ENCODE measurements at places on chromosomes 11 and 22.

DNA sequence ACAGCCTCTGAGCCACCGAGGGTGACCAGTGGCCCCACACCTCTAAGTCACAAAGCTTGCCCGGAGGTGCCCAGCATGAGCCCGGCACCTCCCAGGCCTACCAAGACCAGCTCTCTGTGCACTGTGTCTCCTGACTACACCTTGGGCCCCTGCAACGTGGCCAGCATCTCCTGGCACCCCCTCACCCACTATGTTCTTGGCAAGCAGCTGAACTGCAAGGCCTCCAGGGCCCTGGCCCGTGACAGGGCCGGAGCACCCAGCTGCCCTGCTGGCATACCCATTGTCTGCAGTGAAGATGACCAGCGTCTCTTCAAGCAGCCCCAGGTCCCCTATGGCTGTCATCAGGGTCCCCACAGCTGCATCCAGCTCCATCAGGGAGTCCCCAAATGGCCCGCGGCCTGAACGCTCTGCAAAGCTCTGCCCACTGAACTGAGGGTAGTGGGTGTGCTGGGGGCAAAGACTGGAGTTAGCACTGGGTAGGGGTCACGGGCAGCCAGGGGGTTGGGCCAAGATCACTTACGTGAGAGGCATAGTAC, 1.6 kb downstream of the ARSA start:
- no peak for DNase-seq

- DNase-seq = no peak
These were observed 94.8 kb upstream of the SORL1-AS1 start for GRCh38 chr11:121547574-121547973.

DNA sequence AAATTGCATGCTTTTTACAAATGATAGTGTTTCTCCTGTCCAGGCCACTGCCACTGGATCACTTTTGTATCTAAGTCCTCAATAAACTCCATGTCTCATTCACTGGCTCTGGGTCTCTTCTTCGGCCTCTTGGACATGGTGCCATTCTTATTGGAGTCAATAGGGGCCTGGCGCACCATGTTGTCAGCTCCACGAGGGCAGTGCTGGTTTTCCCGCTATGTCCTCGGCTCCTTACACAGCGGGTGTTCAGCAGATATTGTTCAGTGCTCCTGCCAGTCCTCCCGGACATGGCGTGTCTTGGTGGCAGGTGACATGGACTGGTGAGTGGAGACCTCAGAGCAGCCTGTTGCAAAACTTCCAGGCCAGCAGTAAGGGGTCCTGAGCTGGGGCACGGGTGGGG, 3.6 kb upstream of the FAM118A start:
- no peak for DNase-seq

DNA sequence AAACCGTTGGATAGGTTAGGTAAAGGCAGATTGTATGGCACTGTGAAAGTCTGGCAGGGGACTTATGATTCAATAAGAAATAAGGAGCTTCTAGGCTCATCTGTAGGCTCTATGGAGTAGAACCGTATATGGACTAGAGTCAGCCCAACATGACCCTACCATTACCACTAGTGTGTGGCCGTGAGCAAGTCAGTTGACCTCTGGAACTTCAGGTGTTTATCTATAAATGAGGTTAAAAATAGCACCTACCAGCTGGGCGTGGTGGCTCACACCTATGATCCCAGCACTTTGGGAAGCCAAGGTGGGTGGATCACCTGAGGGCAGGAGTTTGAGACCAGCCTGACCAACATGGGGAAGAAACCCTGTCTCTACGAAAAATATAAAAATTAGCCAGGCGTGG, 4.4 kb downstream of the HINFP start:
- DNase-seq = no peak

- DNase-seq = no peak
These were observed 37.2 kb downstream of the SLC35F2 start for GRCh38 chr11:107821199-107821927.

- DNase-seq = no peak
These were observed 183.9 kb downstream of the EFCAB6 start for GRCh38 chr22:43628250-43628649.

DNA sequence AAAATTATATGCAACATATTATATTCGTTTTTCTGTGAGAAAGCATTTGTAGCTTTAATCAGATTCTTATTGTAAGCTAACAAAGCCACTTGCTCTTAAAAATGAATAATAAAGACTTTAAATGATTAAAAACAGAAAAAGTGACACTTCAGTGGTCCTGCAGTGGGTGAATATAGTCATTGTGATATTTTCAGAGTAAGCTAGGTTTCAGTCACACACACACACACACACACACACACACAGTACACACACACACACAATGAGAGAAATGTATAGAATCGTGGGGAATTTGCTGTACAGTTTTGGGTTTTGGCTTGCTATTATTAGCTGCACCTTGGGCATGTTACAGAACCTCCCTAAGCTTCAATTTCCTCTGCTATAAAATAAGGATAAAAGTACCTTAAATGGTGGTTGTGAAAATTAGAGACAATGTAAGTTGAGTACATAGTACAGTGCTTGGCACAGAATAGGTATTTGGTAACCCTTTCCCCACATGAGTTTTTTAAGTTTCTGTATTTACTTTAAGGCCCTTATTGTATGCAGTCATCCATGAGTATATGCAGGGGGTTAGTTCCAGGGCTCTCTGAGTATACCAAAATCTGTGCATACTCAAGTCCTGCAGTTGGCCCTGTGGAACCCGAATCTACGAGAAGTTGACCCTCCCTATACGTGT, 39.8 kb downstream of the CSTPP1 start:
- no peak for DNase-seq

DNA sequence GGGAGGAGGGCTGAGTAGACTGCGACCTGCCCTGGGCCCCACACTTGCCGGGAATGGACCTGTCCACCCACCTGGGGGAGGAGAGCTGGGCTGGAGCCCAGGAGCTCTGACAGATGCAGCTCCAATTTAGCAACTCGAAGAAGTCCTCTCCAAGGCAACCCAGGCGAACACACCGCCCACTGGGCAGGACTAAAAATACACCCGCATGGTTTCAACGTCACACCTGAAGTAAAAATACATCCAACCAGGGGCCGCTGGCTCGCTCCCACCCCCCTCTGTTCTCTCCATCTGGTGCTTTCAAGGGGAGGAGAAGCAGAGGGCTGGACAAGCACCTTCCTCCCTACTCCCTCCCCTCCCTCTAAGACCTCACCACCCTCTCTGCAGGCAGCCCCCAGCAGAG, 119.9 kb downstream of the FEZ1 start:
- DNase-seq = peak; percentile 71

GRCh38 chr11:98600103-98600502, 420.6 kb upstream of the CNTN5 start:
- no peak for DNase-seq

- DNase-seq = no peak
These were observed 11.1 kb downstream of the PRDM11 start for GRCh38 chr11:45157247-45158209.
